ENCODE measurements at places on chromosomes 12 and 14.

- no peak for DNase-seq
These were observed 137.9 kb downstream of the AEBP2 start for GRCh38 chr12:19577281-19577530.

DNA sequence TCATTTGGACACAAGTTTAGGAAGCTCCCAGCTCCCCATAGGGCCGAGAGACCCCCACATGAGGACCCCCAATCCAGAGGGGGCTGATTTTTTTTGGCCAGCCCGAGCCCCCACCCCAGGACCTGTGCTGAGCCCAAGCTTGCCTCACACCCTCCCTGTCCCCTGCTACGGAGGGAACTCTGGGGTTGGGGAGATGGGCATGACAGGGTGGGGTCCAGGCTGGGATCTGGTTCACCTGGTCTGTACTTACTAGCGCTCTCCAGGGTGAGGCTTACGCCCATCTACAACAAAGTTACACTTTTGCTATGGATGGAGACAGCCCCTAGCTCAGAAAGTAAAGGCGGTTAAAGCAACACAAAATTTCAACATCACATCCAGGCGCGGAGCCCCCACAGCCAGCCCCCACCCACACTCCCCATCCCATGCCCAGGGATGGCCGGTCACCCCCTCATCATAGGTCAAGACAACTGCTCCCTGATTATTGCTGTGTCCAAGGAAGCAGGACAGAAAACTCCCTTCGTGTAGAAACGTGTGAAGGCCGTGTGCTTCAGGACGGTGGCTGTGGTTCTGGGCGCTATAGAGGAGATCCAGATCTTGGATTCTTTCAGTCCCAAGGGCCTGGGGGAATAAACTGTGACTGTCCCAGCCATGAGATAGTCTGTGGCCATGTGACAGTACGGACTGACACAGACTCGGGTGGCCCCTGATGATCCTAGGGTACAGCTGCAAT is 10.7 kb downstream of the SLC25A29 start:
- peak; percentile 12 for DNase-seq

DNA sequence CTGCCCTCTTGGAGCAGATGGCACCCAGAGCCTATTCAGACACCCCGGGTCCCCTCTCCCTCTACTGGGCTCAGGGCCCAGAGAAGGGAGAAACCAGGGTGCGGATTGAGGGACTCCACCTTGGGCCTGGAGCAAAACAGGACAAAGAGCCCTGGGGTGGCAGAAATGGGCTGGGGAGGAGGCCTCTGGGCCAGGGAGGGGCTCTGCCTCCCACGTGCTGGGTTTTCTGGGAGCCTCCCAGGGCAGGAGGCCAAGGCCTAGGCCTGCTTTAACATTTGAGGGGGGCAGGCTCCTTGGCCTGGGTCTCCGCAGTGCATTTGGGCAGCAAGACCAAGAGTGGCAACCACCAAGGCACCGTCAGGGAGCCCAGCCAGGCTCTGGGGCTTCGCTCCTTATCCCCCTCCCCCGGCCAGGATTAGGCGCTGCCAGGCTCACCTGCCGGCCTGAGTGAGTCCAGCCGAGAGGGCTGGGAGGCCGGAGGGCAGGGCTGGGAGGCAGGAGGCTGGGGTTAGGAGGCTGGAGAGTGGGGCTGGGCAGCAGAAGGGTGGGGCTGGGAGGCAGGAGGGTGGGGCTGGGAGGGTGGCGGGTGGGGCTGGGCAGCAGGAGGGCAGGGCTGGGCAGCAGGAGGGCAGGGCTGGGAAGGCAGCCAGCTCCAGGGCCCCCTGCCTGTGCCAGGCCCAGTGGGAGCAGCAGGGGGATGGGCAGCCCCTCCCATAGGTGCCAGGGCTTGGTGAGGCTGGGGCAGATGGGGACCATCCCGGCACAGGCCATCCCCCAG is 101.8 kb upstream of the EIF5 start:
- DNase-seq = no peak

- DNase-seq = no peak
These were observed 26.9 kb downstream of the MVK start for GRCh38 chr12:109600481-109600880.

DNA sequence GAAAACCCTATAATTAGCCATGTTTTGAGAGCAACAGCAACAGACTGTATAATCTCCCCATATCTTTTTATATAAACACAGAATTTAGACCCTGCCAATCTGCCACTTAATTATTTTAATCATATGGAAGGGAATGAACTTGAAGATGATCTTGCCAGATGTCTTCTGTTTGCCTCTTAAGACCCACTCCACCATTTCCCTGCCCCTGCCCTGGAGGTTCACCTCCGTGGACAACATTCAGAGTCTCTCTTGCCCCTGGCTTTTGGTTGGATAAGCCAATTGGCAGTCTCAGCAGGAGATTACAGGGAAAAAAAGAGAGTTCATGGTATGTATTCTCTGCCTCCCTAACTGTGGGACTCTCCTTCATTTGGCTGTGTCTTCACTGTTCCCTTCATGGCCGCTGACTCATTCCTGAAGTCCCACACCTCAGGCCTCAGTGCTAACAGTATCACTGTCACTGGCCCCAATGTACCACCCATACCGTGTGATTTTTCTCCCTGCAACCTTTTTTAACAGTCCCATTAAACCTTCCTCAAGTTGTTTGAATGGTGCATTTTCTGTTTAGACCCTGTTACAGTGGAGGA is 184.8 kb downstream of the PIK3C2G start:
- no peak for DNase-seq

DNA sequence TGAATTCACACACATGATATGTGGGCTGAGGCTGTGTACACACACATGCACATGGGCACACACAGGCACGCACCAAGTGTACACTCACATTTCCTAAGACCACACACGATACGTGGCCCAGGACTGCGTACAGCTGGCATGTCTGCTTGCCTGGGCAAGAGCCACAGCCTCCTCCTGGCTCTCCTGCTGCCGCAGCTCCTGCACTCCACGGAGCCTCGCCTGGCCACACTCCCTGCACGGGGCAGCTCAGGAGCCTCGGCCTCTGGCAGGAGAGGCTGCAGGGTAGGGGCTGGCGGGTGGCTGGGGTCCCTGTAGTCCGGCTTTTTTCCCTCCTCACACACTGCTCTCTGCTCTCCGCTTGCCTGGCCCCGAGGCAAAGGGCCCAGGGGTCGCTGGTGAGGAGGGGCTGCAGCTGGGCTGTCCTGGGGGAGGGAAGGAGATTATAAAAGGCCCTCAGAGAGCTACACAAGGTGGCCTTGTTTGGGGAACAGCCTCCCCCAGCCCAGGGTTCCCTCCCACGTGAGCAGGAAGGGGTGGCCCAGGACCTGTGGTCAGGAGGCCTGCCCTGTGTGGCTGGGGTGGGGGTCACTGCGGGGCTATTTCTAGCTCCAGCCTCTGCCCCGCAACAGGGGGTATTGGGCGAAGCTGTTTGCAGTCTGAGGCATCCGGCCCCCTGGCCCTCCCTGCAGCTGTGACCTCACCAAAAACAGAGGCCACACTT is 89.0 kb upstream of the SFSWAP start:
- DNase-seq = no peak

DNA sequence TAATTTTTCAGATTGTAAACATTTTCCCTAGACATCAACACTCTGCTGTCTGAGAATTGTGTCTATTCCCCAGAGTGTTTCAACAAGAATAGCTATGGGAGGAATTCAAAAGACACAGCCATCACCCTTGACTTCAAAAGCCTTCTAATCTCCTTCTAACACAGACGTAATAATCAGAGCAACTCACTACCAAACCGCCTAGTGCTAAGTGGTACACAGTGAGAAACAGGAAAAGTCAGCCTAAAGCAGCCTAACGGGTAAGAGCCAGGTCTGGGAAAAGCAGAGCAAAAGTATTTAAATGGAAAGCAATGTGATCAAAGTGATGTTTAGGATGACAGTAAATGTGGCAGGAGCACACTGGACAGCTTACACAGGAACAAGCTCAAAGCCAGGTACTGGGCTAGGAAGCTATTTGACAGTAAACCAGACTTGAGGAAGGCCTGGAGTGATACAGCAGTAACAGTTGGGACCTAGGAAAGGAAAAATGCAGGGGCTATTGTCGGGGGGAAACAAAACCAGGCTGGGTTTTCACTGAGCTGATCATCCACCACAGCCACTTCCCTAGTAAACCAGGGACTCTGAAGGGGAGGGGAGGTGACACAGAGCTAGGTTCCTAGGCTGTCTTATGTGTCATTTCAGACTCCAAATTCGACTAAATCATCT is 29.4 kb downstream of the CORO1C start:
- DNase-seq = no peak

GRCh38 chr12:78880078-78880477 is 15.5 kb downstream of the SYT1 start:
- no peak for DNase-seq

- DNase-seq = no peak
These were observed 6.9 kb upstream of the OR6J1 start for GRCh38 chr14:22650960-22651521.

DNA sequence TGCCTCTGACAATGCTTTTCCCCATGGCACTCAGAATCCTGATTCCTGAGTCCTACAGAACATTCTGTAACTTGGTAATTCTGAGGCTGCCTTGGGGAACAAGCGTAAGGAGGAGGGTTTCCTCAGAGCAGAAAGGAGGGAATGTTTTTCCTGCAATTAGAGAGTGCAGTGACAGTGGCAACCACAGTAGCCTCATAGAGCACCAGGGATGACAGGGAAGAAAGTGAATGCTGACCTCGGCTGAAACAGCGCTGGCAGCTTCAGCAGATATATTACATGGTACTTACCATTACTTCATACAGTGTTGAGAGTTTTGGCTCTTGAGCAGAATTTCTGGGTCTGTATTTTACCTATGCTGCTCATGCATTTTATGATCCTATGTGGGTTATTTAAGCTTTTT is 757.1 kb downstream of the NRXN3 start:
- no peak for DNase-seq

All from uterus (tissue), 4 donors.